A549 (cell line): ENCODE measurements at places on chromosomes 13 and 19.

DNA sequence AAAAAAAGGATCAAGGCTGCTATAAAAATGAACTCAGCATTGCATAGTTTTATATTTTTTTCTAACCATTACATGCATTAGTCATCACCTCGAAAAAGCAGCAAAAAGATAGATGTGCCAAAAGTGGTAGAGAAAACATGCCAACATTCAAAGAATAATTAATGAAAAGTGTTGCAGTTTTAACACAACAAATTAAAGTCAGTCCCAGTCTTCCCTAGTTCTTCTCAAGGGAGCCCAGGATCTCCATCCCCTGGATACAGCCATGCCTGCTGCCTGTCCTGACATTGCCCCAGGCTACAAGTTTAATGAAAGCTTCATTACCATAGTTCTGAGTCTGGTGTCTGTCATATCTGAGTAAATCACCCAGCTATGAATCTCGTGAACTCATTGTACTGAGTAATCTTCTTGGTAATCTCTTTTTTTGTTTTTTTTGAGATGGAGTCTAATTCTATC lies 116.6 kb upstream of the KLF12 start:
- no peak for DNase-seq

GRCh38 chr13:99087954-99088491 lies 110.2 kb upstream of the DOCK9 start:
- DNase-seq, result peak; percentile 13

DNA sequence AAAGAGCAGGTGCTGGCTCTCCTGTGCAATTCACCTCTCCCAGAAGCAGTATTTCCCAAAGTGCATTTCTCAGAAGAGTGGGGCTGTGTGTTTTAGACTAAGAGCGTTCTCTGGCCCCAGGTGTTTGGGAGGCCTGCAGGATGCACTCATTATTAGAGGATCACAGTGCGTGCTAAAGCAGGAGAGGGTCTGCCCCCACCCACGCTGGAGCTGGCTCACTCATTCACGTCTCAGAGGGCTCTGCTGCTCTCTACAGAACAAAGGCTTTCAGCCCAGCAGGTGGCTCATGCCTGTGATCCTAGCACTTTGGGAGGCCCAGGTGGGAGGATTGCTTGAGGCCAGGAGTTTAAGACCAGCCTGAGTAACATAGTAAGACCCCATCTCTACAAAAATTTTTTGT lies 756.7 kb downstream of the UQCRFS1 start:
- DNase-seq, result no peak

GRCh38 chr19:7831452-7831851 lies 1.4 kb downstream of the EVI5L start:
- DNase-seq, result peak; percentile 62

- no peak for DNase-seq
Observed at GRCh38 chr19:54138489-54139256, 1.1 kb downstream of the CNOT3 start.

DNA sequence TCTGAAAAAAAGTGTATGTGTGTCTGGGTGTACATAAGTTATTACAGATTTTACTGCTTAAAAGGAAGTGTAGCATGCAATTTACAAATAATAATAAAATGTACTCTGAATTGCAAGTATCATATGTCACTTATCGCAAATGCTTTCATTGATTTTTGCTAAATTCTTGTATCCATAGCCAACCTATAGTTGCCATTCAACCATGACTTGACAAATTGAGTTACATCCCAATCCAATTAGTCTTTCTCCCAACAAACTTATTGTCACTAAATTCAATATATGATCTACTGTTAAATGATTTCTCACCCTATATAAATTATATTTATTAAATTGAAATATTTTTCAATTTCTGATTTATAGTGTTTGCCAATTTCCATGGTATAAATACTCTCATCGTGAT lies 17.3 kb upstream of the SUPT20H start:
- DNase-seq, result no peak
